ENCODE measurements at places on chromosomes 12 and 14.
A peak's percentile ranks its signal among the peaks of the same experiment; 100 is the strongest.

- DNase-seq, result no peak
Measured at GRCh38 chr12:45522227-45522626, 207.3 kb upstream of the ARID2 start.

DNA sequence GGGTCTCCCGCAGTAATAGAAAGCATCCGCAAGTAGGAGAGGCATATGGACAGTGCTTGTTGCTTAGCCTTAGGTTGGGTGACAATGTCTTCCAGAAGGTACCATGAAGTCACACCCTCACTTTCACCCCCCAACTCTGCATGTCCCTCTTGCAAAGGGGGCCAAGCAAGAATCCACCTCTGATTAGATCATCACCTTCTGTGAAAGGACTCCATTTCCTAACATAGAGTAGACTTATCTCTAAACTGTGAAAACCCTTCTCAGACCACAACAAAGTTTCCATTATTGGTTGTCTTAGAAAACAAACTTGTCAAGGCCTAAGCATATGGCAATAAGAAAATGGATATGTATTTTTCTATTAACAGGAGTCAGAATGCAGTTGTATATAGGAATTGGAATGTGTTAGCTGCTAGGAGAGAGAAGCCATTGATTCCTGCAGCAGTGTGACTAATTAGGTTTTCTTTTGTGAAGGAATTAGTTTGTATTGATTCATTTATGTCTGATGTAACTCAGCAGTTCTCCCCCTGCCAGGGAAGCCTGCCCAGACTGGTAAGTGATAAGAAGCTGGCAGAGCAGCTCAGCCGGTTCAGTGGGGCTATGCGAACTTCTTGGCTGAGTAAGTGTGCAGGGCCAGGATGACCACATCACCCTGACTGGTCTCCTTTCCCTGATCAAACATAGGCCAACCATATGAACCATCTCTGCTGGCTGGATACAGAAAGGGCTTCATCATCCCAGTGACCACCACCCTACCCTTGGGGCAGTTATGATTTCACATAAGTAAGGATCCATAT, 107.3 kb upstream of the CCDC196 start:
- no peak for DNase-seq

- peak; percentile 41 for DNase-seq
Measured at GRCh38 chr12:52058631-52059361, 7.6 kb downstream of the NR4A1 start.

- DNase-seq, result no peak
Measured at GRCh38 chr12:56941299-56942017, 7.2 kb upstream of the SDR9C7 start.

- DNase-seq, result no peak
Measured at GRCh38 chr14:92756446-92756845, 8.0 kb upstream of the LGMN start.

- no peak for DNase-seq
Measured at GRCh38 chr12:130461839-130462557, 124.3 kb downstream of the PIWIL1 start.

GRCh38 chr14:79415726-79416125, 795.6 kb downstream of the DIO2 start:
- DNase-seq, result no peak

Data from activated CD4-positive, alpha-beta T cell treated with anti-CD3 and anti-CD28 coated beads, Interleukin-2, amount 50 U/mL, for 1 hour (primary cell).